Muscle of leg (tissue), 16 donors: ENCODE measurements at places on chromosomes 12 and 14. TPM values are rescaled to one million over a fixed set of nuclear protein-coding genes. Genes with fewer than 3 reads are reported as not detected.

The NXPH4 gene
- 4.6 TPM for polyA plus RNA-seq

The NRIP2 gene
- polyA plus RNA-seq = 5.4 TPM

- no peak for DNase-seq
Observed at GRCh38 chr12:55675666-55676065, 32.0 kb downstream of the ITGA7 start.

- DNase-seq = peak; percentile 38
Observed at GRCh38 chr12:79155683-79156082, 291.1 kb downstream of the SYT1 start.

GRCh38 chr14:79630288-79630960 is 580.9 kb downstream of the DIO2 start:
- no peak for DNase-seq

DNA sequence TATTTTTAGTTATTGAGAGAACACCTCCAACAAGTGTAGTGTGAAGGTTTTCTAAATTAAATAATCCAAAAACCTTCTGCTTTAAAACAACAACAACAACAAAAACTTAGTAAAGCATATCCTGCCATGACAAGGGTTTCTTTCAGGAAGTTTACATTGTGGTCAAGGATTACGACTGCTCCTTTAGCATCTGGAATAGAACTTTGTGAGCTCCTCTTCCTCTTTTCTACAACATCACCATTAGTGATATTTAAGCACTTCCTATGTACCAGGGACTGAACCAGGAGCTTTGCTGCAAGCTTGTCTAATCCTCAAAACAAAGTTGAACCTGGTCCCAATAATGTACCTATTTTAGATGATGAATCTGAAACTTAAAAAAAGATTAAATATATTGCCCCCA is 315.4 kb upstream of the KITLG start:
- peak; percentile 43 for DNase-seq
